ENCODE measurements at places on chromosomes 7 and 10. TPM values are rescaled to one million over a fixed set of nuclear protein-coding genes. Genes with fewer than 3 reads are reported as not detected.

AKR1C4 gene
- not detected for total RNA-seq

DNA sequence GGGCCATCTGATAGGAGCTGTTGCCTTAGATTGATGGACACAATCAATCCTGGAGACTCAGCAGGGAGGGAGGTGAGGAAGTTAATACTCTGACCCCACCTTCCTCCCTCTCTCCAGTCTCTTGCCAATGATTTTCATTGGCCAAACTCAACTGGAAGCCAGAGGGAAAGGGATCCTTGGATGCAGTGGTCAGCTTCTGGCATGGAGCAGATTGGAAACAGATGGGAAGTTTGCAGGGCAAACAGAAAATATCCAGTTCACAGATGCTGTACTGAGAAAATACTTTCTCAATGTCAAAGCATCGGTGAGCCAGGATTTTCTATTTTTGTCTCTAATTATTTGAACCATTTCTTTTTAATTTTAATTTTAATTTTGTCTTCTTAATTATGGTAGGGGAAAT is 170.8 kb downstream of the BBS9 start:
- no peak overlapping the region for H3K27ac ChIP-seq
- peaks cover 7% of the 10 kb centered on the region for H3K36me3 ChIP-seq
- no peaks in the 10 kb centered on the region for H3K27me3 ChIP-seq
- no peaks in the 10 kb centered on the region for H3K4me1 ChIP-seq
- no peak for DNase-seq

GRCh38 chr10:46035923-46036849 is 5.8 kb upstream of the NCOA4 start:
- DNase-seq, result no peak
- no peak overlapping the region for H3K27ac ChIP-seq
- H3K4me3 ChIP-seq, result no peak overlapping the region
- H3K4me1 ChIP-seq, result no peaks in the 10 kb centered on the region
- H3K36me3 ChIP-seq, result no peaks in the 10 kb centered on the region
- no peaks in the 10 kb centered on the region for H3K27me3 ChIP-seq

- no peak overlapping the region for H3K27ac ChIP-seq
- no peaks in the 10 kb centered on the region for H3K4me1 ChIP-seq
- H3K27me3 ChIP-seq, result no peaks in the 10 kb centered on the region
- H3K4me3 ChIP-seq, result no peak overlapping the region
- peaks cover 15% of the 10 kb centered on the region for H3K36me3 ChIP-seq
Measured at GRCh38 chr7:124887247-124887646, 42.4 kb downstream of the POT1 start.

DNA sequence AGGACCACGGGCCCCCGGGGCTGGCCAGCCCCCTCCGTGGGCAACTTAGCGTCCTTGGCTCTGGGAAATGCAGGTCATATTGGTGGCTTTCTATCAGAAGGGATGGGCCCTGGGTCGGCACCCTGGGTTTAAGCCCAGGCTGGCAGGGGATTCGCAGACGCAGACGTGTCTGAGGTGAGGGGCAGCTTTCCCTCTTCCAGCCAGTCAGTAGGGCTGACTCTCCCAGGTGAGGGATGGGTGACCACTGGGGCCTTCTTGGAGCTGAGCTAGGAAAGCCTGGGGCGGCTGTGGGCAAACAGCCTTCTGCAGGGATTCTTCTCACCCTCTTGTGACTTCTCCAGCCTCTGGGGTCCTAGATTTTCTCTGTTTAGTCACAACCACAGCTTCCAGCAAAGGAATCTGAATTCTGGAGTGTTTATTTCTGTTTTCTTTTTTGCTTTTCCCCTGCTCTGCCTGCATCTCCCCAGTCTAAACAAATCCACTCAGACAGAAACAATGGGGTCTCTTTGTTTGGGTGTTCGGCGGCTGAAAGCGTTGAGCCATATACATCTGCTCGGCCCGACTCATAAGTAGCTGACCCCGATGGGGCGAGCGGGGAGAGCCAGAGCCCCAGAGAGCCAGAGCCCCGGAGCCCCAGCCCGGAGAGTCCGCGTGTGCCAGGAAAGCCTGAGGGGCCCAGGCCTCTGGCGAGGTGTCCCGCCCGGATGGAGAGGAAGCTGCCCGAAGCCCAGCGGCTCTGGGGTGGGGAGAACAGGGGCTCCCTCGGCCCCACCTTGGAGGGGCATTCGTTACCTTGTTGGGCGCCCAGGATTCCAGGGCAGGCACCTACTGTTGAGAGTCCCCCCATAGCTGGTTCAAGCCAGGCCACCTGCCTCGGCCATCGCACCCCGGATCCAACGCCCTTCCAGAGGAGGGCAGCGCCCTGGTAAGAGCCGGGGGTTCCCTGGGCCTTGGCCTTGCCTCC is 2.0 kb downstream of the MNX1 start:
- H3K36me3 ChIP-seq, result no peaks in the 10 kb centered on the region
- DNase-seq, result no peak
- H3K27me3 ChIP-seq, result peaks cover 24% of the 10 kb centered on the region
- H3K4me1 ChIP-seq, result peaks cover 31% of the 10 kb centered on the region
- no peak overlapping the region for H3K4me3 ChIP-seq

DNA sequence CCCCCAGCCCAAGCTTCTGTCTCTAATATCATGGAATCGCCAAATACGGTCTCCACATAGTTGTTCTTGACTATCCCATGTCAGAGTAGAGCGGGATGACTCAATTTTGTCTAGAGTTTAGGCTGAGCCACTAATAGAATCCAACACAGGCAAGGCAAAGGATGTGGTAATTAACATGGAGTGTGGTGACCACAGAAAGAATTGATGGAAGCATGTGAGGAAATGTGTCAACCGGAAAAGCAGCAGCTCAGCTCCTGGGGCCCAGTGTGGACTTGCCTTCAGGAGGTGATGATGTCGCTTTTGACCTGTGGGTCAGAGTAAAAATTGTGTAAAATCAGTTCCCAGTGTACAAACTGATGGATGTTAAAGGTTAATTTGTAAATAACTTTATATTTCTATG is 139.3 kb upstream of the KLF6 start:
- no peaks in the 10 kb centered on the region for H3K36me3 ChIP-seq
- no peak for DNase-seq
- H3K4me1 ChIP-seq, result no peaks in the 10 kb centered on the region
- H3K4me3 ChIP-seq, result no peak overlapping the region

GRCh38 chr10:36345175-36345533 is 703.1 kb upstream of the FZD8 start:
- no peaks in the 10 kb centered on the region for H3K36me3 ChIP-seq
- no peak overlapping the region for H3K4me3 ChIP-seq
- peaks cover 7% of the 10 kb centered on the region for H3K4me1 ChIP-seq
- H3K27ac ChIP-seq, result no peak overlapping the region
- DNase-seq, result no peak

GRCh38 chr7:26777385-26777784 is 87.0 kb downstream of the SKAP2 start:
- no peaks in the 10 kb centered on the region for H3K27me3 ChIP-seq
- no peak overlapping the region for H3K27ac ChIP-seq
- DNase-seq, result no peak
- no peaks in the 10 kb centered on the region for H3K36me3 ChIP-seq
- no peak overlapping the region for H3K4me3 ChIP-seq

PIP gene
- 2.5 TPM for total RNA-seq

DNA sequence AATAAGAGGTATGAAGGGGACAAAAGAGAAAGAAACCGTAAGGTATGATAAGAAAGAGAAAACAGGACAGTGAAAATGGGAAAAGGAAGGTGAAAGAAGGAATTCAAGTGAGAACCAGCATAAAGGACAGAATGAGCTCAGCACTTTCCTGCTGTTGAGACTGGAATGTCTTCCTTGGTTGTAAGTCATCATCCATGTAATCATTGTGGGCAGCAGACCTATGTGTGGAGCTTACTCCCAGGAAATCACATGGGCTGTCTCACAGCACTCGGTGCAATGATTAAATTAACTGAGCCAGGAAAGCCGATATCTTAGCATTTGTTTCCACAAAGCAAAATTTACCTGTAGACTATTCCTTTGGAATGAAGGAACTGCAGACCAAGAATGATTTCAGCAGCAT is 118.1 kb downstream of the PRKCQ start:
- no peak overlapping the region for H3K27ac ChIP-seq
- no peaks in the 10 kb centered on the region for H3K27me3 ChIP-seq
- no peaks in the 10 kb centered on the region for H3K4me1 ChIP-seq
- no peaks in the 10 kb centered on the region for H3K36me3 ChIP-seq
- no peak overlapping the region for H3K4me3 ChIP-seq

DNA sequence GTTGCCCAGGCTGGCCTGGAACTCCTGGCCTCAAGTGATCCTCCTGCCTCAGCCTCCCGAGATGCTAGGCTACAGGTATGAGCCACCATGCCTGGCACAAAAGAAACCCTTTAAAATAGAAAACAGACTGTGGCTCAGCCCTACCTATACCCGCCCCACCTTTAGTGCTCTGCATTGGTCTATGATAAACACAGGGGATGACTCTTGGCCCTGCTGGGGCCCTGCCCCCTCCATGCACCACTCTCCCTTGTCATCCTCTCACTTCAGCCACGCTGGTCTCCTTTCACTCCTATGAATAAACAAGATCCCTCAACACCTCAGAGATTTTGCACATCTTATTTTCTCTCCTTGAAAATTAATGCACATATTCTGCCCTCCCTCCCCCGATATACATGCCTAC is 251.4 kb upstream of the KLF14 start:
- no peak overlapping the region for H3K27ac ChIP-seq
- no peak for DNase-seq
- no peaks in the 10 kb centered on the region for H3K36me3 ChIP-seq

- no peaks in the 10 kb centered on the region for H3K36me3 ChIP-seq
- H3K27me3 ChIP-seq, result no peaks in the 10 kb centered on the region
- peaks cover 12% of the 10 kb centered on the region for H3K4me1 ChIP-seq
- H3K4me3 ChIP-seq, result no peak overlapping the region
Measured at GRCh38 chr7:134623193-134623592, 23.5 kb upstream of the BPGM start.

TMEM139 gene
- not detected for total RNA-seq

DNA sequence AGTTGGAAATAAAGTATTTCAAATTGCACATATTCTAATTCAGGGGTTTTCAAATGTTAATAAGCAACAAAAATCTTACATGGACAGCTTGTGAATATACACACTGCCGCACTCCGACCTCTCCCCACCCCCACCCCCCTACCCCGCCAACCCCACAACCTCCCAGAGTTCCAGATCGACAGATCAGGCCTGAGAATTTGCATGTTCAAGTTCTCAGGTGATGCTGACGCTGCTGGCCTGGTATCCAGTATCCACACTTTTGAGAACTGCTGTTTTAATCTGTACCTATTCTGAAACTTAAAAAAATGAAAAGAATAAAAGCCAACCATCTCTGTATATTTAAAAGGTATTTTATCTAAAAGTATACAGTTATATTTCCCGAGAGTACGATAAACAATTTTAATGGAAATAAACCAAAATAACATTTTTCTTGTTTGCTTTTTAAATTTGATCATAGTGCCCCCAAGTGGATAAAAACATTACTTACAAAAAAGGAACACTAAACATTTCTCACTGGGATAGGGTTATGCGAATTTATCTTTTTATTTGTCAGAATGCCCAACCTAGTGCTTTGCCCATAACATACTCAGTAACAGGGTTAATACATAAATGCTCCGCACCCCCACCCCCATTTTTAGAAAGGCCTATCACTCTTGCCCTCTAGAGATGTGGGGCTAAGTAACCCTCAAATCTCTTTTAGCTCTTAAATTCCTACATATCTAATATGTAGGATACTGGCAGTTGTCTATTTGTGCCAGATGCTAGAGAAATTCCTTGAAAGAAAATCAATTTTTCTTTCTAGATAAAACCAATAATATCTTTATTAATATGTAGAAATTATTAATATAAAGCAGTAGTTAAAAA is 166.3 kb downstream of the RNF133 start:
- DNase-seq, result no peak
- no peak overlapping the region for H3K4me3 ChIP-seq
- no peaks in the 10 kb centered on the region for H3K27me3 ChIP-seq

- peak overlapping the region; percentile 91 for H3K4me3 ChIP-seq
- H3K4me1 ChIP-seq, result peaks cover 44% of the 10 kb centered on the region
- peak overlapping the region; percentile 86 for H3K27ac ChIP-seq
- no peaks in the 10 kb centered on the region for H3K27me3 ChIP-seq
Measured at GRCh38 chr10:124092250-124092859, 1.0 kb downstream of the CHST15 start.

CUZD1 gene
- total RNA-seq, result not detected

GRCh38 chr10:99850021-99850766 is 67.8 kb downstream of the ABCC2 start:
- no peaks in the 10 kb centered on the region for H3K36me3 ChIP-seq
- DNase-seq, result no peak
- H3K4me3 ChIP-seq, result no peak overlapping the region

- H3K36me3 ChIP-seq, result no peaks in the 10 kb centered on the region
- H3K4me1 ChIP-seq, result peaks cover 10% of the 10 kb centered on the region
- no peak overlapping the region for H3K4me3 ChIP-seq
- no peak for DNase-seq
- H3K27ac ChIP-seq, result no peak overlapping the region
- H3K27me3 ChIP-seq, result no peaks in the 10 kb centered on the region
Measured at GRCh38 chr7:46285878-46286277, 364.8 kb upstream of the IGFBP3 start.

ZPBP gene
- not detected for total RNA-seq

CTNNA3 gene
- total RNA-seq, result 0.98 TPM

DNA sequence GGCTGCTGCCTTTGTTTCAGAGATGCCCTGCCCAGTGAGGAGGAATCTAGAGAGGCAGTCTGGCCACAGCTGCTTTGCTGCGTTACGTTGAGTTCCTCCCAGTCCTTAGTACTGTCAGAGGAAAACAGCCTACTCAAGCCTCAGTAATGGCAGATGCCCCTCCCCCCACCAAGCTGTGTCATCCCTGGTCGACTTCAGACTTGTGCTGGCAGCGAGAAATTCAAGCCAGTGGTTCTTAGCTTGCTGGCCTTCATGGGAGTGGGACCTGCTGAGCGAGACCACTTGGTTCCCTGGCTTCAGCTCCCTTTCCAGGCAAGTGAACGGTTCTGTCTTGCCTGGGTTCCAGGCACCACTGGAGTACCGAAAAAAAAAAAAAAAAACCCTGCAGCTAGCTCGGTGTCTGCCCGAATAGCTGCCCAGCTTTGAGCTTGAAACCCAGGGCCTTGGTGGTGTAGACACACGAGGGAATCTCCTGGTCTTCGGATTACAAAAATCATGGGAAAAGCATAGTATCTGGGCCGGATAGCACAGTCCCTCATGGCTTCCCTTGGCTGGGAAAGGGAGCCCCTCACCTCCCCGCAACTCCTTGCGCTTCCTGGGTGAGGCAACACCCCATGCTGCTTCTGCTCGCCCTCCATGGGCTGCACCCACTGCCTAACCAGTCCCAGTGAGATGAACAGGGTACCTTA is 9.1 kb downstream of the SDHAF3 start:
- H3K27ac ChIP-seq, result no peak overlapping the region
- H3K27me3 ChIP-seq, result no peaks in the 10 kb centered on the region
- DNase-seq, result no peak
- H3K4me3 ChIP-seq, result no peak overlapping the region
- H3K36me3 ChIP-seq, result no peaks in the 10 kb centered on the region

GBX1 gene
- total RNA-seq, result not detected

ANKRD7 gene
- total RNA-seq, result 1.5 TPM

All from vagina (tissue), 2 donors.